D721Med (cell line): ENCODE measurements at places on chromosomes 2 and 18.

GRCh38 chr2:69111076-69111475 is 98.1 kb downstream of the ANTXR1 start:
- DNase-seq, result no peak

DNA sequence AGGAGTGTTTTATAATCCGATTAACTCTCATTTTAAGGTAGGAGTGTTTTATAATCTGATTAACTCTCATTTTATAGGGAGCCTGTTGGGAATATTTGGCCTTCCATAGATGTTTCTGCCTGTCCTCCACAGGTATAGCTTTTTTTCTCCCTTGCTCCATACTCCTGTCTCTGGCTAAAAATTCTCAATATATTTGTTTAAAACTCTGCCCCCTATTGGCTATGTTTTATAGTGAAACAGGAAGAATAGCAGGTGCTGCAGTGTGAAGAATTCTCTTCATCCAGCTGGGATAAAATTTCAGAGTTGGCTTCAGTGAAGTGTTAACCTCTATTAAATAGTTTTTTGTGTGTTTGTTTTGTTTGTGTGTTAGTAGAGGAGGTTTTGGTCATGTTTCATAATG is 1046.0 kb upstream of the TMEFF2 start:
- DNase-seq, result peak; percentile 19

DNA sequence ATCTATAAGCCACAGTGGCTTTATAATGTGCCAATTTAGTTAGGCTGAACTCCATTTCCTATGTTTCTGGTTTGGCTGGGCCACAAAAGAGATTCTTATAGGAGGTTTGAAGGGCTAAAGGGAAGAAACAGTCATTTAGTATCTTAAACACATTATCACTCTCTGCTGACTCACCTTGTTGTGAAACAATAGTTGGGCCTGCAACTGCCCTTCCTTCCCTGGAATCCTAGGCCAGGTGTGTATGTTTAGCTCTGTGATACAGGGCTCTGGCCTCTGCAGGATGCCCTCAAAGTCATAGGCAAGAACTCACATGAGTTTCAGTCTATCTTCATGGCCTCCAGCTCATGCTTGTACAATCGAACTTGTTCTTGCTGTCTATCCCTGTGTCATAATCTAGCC is 400.0 kb upstream of the CELF4 start:
- DNase-seq, result no peak

GRCh38 chr18:28511413-28511821 is 334.5 kb upstream of the CDH2 start:
- no peak for DNase-seq

DNA sequence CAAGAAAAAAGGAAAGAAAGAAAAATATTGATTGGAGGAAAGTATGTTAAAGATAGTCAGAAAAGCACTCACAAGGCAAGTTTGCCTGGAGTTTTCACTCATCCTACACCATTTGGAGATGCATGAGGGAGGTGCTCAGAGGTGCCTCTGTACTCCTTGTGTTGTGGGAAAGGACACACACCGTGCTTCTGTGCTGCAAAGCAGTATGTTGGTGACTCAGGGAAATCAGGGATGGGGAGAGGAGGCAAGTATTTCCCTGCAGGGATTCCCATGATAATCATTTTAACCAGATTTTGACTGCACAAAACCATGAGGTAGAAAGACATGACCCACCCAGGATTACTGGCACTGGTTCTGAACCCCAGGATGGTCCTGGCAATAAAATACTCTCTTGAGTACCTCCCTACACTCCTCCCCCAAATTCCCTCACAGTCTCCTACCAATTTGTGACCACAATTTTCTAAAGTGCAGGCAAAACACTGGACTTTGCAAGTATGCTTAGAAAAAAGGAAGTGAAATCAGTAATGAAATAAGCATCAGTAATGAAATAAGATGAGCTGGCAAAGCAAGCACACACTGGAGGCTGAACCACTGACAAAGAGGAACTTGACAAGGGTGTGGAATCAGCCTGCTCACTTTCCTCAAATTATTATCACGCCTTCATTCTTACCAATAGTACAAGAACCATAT is 155.5 kb upstream of the ACVR2A start:
- no peak for DNase-seq

DNA sequence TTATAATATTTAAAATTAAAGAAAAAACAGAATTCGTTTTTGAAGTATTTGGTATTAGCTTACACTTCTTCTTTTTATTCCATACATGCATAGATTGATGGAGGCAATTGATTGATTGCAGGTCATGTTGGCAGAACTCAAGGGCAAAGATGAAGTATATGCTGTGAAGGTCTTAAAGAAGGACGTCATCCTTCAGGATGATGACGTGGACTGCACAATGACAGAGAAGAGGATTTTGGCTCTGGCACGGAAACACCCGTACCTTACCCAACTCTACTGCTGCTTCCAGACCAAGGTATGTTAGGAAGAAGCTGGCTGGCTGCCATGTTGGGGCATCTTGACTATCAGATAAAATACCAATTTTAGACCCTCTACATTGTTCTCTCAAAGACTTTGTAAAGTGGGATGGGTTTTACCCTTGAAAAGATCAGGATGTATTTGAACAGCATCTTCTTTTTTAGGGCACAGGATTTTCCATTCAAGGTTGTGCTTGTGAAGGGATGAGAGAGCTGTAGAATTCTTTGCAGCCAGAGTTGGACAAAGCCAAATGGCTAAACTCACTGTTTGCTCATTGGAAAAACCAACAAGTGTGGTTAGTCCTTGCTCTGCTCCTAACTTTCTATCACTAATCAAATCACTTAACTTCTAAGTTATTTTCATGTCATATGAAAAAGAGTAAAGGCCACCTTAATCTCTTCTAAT is 286.8 kb upstream of the EPAS1 start:
- no peak for DNase-seq

DNA sequence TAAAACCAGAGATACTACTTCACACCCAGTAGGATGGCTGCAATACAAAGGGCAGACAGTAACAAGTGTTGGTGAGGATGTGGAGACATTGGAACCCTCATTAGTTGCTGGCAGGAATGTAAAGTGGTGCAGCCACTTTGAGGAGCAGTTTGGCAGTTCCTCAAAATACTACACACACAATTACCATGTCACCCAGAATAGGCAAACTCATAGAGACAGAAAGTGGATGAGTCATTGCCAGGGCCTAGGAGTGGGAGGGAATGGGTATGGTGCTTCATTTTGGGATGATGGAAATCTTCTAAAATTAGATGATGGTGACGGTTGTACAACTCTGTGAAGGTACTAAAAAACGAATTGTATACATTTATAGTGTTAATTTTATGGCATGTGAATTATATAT is 54.8 kb downstream of the ATP9B start:
- no peak for DNase-seq

GRCh38 chr2:174779361-174779928 is 15.2 kb upstream of the CHRNA1 start:
- no peak for DNase-seq

- no peak for DNase-seq
These were observed 144.5 kb downstream of the EXOC6B start for GRCh38 chr2:72681016-72681995.

DNA sequence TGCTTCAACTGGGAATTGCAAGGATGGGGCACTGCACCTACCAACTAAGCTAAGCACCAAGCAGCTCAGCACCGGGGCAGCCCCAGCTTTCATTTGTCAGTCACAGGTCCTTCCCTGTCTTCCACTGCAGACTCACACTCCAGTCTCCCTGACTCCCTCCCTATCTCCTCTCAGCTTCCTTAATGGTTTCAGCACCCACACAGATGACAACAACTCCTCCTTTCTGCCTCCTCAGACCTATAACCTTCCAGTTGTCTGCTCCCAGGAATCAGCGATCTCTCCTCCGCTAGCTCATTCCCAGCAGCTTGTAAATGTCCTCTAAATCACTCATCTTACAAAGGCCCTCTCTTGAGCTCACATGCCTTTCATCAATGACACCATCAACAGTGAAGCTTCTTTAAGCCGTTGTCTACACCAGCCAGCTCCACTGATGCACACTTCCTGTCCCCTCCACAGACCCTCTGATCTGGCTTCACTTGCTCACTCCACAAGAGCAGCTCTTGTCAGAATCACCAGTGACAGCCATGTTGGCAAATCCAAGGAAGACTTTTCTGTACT is 32.1 kb downstream of the CLASP1 start:
- DNase-seq, result no peak

DNA sequence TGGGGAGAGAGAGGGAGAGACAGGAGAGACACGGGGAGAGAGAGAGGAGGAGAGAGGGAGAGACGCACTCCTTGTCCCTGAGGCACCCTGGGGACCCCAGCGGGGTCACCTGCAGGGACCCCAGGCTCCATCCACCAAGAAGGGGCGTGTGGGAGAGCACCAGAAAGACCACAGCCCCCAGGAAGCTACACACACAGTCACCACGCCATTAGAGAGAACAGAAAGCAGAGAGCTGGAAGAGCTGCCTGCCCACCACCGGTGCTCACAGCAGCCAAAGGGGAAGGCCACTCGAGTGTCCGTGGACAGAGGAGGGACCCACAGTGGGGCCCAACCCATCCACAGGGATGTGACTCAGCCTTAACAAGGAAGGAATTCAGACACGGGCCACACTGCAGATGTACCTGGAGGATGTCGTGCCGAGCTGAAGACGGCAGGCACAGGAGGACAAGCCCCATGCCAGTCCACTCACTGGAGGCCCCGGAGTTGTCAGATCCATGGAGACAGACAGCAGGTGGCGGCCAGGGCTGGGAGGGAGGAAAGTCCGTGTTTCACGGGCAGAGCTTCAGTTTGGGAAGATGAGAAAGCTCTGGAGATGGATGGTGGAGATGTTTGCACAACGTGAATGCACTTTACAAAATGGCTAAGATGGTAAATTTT is 11.5 kb upstream of the NFATC1 start:
- peak; percentile 49 for DNase-seq

GRCh38 chr2:138720035-138720838 is 60.0 kb downstream of the NXPH2 start:
- no peak for DNase-seq

GRCh38 chr2:160139991-160140390 is 60.1 kb downstream of the ITGB6 start:
- no peak for DNase-seq

DNA sequence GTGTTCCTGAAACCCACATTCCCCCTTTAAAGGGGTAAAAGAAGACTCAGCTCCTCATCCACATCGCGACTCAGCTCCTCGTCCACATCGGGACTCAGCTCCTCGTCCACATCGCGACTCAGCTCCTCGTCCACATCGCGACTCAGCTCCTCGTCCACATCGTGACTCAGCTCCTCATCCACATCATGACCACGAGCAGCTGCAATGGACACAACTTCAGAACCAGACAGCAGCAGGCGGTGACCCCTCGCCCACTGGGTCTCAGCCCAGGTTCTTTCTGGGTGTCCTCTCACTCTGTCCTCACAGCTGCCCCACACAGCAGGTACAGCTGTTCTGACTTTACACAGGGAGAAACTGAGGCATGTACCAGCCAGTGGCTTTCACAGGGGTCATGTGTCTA is 163.5 kb upstream of the SALL3 start:
- DNase-seq, result no peak
